ENCODE measurements at places on chromosomes 3 and 15.

DNA sequence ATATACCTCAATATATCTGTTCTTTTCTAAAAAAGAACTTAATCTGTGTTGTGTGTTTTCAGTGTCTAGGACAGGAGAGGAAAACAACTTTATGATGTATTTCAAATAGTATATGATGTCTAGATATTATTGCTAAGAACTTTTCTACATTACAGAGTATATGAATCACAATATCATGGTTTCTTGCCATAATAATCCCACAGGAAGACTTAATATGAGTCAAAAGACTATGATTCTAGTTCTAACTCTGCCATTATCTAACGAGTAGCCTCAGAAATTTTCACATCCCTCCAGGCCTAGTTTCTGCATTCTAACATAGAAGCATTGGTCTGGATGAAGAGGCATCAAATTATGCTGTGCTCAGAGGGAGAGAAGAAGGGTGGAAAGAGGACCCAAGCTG is 107.7 kb upstream of the SPRED1 start:
- DNase-seq, result no peak

DNA sequence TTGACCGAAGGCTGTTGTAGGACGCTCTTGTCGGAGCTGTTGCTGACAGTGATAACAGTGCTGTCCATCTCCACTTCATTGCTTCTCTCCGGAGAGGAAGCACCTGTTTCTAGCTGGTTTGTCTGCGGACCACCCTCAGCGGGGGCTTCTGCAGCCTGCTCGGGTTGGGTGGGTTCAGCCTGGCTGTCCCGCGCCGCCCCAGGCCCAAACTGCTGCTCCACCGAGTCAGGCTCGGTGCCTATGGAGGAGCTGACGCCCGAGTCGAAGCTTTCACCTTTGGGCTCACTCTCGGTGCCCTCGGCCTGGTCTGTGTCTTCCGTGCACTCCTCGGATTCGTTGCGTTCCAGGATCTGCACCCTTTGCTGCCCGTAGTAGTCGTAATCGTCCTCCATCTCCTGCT is 56.9 kb downstream of the TIGIT start:
- no peak for DNase-seq

DNA sequence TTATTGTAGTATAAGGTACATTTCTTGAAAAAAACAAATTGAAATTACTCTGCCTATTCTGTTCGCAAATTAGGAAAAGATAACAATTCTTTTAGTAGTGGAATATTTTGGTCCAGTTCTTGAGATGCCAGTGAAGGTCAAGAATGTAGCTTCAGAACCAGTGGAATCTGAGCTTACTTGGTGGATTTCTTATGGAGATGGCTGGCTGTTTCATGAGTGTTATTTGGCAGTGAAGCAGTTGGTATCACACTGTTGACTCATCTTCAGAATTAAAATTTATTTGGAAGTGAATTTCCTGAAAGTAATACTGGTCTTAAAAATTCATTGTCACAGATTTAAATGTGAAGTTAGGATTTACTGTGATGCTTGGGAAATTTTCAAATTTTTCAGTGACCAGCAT is 19.1 kb downstream of the RNF13 start:
- DNase-seq, result no peak

DNA sequence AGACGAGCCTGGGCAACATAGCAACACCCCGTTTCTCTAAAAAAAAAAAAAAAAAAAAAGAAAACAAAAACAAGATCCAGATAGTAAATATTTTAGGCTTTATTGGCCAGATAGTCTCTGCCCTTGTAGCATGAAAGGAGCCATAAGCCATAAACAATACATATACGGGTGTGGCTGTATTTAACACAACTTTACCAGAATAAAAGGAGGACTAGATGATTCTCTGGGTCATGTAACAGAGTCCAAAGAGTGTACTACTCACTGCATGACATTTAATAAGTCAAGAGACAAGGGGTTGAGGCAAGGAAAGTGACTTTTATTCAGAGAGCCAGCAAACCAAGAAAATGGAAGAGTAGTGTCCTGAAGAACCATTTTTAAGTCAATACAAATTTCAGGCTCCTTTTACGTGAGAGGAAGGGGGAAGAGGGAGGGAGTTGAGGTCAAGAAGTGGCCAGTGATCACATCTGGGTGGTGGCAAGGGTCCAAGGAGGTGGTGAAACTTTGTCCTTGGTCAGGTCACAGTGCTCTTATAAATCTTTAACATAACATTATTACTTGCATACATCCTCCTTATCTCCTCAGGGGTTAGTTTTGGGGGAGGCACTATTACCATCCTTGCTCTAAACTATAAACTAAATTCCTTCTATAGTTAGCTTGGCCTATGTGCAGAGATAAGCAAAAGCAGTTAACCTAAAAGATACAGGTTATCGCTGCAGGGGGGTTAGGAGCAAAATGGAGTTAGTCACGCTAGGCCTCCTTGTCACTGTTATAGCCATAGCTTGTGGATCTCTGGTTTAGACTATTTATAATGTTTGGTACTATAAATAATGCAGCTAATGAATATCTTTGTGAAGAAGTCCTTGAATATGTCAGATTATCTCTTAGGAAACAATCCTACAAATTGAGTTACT is 46.1 kb downstream of the METTL6 start:
- DNase-seq, result no peak

DNA sequence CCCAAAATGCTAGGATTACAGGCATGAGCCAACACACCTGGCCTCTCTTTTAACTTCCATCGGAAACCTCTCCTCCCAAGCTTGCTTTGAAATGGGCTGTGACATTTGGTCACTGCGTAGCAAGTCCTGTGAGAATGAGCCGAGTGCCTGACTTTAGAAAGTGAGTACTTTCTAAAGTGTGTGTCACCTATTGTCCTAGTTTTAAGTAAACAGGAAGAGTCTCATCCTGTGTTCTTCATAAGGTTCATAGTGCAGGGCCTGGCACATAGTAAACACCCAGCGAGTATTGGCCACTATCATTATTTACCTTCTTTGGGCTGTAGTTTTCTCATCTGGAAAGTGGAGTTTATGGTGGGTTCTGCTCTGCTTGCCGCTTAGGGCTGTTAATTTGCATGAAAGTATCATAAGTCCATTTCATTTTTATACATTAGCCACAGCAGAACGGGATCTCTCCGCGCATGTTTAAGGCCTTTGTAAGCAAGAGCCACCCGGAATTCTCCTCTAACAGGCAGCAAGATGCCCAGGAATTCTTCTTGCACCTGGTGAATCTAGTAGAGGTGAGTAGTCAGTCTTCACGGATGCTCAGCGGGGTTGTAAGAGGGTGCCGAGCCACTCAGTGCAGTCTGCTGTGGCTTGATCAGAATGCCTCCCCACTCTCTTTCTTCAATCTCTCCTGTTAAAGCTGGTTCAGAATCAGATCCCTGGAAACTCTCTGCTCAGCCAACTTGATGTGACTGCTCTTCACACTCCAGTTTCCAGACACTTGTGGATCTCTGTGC is 87.2 kb downstream of the USP13 start:
- no peak for DNase-seq

DNA sequence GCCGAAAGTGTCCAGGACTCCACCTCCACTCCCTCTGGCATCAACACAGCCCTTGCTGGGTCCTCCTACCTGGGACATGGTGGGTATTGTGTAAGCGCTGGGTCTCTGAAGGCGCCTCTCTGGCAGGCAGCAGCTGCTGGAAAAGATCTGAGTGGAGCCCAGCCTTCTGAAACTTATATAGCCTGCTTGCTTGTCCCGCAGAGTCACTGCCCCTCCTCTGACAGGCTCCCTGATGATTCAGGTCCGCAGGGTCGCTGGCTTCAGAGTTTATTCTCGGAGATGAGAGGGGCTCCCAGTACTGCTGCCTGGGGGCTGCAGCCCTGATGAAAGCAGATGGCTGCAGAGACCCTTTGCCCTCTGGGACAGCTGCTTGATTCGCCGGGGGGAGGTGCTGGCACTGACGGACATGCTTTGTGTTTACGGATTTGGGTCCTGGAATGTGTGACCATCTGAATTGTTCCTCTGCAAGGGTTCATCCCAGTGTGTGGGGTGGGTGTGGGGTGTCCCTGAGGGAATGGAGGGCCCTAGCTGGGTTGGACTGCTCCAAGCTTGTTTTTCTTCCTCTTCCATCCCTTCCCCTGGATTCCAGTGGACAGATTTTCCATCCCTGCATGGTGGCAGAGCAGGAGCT is at the start of gene MUSTN1:
Gene MUSTN1, minus strand, starts transcription at position 149 of the 631 bp plus-strand sequence. Its CDS starts 71 bp downstream, at position 78.
- no peak for DNase-seq

- DNase-seq, result no peak
These were observed 189.8 kb downstream of the EPHA3 start for GRCh38 chr3:89297199-89297598.

DNA sequence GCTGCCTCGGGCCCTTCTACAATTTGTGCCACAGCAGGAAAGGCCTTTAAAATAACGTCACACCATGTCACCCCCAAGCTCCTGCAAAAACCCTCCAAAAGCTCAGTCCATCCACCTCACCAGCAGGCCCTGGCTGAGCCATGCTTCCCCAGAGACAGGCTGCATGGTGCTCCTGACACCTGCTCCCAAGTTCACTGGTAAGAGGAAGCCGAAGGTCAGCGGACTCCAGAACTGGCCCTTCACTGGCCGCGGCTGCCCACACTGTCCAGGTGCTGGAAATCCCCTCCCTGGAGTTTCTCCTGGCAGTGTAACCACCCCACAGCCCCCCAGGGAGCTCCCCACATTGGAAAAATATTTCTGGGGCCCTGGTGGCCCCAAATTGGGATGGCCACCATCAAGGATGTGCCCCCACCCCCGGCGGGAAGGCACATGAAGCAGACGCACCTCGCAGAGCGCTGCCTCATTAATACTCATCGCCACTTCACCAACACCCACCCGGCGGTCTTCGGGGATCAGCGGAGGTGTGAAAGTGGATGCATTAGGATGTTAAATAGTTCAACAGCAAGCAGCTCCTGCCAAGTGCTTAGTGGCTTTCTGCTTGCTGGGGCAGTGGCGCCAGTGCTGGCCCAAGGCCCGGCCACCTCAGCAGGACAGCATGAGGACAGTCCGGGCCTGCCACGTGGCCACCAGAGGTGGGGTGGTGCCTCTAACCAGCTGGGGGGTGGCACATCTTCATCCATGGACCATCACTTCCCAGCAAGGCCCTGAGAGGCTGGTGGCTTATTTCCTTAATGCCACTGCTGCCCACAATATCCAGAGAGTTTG is 146.1 kb upstream of the IQSEC1 start:
- no peak for DNase-seq

- DNase-seq, result no peak
These were observed 43.9 kb downstream of the DGKG start for GRCh38 chr3:186318135-186318534.

- DNase-seq, result peak; percentile 81
These were observed 10.0 kb downstream of the HEXA start for GRCh38 chr15:72365844-72366243.

DNA sequence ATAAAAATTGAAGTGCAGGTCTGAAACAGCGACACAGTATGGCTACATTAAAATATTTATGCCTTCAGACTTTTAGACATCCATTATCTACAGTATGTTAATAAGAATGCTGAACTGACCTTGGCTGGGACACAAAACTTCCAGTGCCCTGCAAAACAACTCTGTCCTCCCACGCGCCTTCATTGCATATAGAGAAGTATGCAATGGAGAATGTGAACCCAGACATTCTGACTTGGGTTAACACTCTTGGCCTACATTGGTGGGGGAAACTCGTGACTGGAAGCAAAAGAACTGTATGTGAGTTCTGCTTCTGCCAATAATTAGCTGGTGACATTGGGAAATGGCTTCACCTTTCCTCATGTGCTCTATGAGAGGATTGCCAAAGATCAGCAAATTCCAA is 110.5 kb upstream of the SLC24A5 start:
- DNase-seq, result no peak
